ENCODE measurements at places on chromosomes 16 and 17.
A peak's percentile ranks its signal among the peaks of the same experiment; 100 is the strongest.

DNA sequence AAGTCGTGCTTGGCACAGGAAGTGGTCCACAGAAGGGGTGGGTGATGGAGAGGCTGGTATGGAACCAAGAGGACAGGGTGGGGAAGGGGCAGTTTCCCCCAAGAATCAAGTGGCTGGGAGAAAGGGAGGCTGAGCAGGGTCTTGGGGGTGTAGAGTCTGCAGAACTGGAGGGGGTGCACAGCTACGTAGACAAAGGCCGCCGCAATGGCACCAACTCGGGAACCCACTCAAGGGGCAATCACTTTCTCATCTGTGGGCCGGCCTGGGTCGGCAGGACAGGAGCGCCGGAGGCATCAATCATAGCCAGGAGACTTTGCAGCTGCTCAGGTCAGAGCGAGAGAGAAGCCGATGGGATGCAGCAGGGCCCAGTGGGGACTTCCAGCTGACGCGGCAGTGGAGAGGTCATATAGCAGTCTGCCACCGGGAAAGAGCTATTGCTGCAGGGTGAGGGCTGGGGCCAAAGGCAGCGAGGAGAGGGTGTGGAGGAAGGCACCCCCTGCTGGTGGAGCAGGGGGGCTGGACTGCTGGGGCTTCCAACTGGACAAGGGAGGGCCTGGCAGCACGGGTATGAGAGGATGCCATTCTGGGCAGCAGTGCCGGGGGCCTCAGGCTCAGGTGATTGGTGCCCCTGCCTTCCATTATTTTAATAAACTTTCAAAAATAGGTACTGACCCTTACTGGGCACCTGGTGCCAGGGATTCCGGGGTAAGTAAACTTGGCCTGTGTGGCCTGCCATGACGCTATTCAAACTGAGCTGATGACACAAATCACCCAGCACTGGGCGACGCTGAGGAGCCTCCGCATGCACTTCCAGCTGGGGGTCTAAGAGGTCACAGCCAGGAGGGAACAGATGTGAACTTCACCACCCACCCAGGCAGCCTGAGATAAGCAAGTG is 52.5 kb upstream of the MTSS2 start:
- no peak for DNase-seq

GRCh38 chr17:35295686-35296085 is 52.8 kb downstream of the SLFN5 start:
- DNase-seq: no peak

GRCh38 chr16:10242097-10242496 is 59.9 kb upstream of the GRIN2A start:
- no peak for DNase-seq

DNA sequence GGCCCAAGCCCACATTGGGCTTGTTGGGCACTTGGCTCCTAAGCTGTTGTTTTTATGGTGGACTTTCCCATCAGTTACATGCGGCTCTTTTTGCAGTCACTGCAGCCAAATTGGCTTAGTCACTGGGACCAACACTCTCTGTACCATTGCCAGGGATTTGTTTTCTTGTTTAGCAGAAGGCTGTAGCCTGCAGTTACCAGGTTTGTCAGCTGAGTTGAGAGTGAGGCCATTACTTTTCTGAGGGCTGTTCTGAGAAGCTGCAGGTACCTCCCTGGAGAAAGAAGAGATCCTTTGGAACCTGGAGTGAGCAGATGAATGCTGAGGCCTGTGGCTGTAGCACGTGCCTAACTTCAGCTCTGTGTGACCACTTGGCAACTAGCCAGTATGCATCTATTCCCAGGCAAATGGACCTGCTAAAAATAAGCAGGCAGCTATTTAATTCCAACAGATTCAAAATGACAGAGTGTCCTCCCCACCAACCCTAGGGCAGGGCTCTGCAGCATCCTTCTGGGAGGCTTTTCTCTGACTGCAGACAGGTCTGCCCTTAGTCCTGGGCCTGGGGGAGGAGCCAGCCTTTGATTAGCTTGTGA is 12.9 kb downstream of the AKAP1 start:
- DNase-seq: no peak

DNA sequence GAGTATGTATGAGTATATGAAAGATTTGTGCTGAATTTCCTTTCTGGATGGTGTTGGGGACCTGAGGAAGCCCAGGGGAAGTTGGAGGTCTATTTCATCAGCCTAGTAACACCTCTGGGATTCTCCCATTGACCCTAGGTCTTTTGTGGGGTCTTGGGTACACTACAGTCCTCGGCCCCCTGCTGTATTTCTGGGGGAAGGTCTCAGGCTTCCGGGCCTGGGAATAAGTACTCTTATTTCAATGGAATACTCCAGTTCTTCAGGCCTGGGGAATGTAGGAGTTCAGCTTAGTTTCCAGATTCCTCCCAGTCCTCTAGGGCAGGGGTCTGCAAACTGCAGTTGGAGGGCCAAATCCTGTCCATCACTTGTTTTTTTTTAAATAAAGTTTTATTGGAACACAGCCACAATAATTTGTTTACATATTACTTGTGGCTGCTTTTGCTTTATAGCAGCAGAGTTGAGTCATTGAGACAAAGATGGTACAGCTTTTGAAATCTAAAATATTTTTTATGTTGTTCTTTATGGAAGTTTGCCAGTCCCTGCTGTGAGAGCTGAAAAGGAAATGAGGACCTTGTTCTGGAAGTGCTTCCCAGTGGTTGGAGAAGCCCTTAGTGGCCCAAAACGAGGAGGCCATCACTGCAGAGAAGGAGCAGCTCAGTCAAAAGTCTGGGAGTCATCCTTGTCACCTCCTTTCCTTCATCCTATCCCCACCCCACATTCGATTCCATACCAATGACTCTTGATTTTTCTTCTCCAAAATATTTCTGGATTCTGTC is 142.5 kb upstream of the HS3ST2 start:
- DNase-seq: no peak

DNA sequence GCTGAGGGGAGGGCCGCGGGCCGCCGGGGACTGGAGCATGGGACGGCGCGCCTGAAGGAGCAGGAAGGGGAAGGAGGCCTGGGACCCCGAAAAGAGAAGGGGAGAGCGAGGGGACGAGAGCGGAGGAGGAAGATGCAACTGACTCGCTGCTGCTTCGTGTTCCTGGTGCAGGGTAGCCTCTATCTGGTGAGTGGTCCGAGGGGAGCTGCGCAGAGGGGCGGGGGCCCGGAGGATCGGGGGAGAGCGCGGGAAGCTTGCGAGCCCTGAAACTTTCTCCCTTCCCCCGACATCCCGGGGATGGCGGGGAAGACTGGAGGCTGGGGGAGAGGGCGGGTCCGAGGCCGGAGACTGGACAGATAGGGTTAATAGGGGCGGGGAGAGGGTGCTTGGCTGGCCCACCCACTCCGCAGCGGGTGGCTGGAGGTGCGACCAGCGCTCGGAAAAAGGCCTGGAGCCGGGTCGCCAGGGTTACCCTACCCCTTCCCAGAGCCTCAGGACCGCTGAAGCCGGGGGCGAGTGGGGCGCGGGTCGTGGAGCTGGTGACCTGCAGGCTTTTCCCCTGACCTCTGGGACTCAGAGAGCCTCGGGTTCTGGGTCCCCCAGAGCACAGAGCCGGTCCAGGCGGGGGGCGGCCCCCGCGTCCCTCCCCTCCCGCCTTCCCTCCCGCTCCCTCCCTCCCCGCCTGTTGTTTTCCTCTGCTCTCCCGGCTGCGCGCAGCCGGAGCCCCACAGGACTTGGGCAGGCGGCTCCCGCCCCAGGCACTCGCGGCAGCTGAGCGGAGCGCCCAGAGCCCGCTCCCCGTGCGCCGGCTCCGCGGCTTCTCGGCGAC is 631 bp downstream of the NXPH3 start:
- peak; percentile 49 for DNase-seq

GRCh38 chr16:26454102-26454501 is 612.6 kb upstream of the C16orf82 start:
- DNase-seq: no peak

DNA sequence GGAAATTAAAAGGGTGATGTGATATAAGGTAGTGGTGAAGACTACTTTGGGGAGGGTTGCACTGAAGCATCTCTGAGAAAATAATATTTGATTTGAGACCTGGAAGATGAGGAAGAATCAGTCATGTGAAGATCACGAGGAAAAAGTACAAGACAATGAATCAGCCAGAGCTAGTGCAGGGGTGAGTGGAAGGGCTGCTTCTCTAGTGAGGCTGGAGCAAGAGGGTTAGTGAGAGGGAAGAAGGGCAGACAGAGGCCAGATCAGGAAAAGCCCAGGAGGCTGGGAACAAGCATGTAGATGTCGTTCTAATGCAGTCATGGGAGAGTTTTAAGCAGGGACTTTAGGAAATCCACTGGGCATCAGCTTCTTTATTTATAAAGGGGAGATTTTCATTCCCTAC is 504.2 kb upstream of the SALL1 start:
- no peak for DNase-seq

GRCh38 chr16:49353680-49354079 is 19.9 kb upstream of the C16orf78 start:
- DNase-seq: no peak

GRCh38 chr16:78443542-78444364 is 344.3 kb downstream of the WWOX start:
- DNase-seq: no peak

DNA sequence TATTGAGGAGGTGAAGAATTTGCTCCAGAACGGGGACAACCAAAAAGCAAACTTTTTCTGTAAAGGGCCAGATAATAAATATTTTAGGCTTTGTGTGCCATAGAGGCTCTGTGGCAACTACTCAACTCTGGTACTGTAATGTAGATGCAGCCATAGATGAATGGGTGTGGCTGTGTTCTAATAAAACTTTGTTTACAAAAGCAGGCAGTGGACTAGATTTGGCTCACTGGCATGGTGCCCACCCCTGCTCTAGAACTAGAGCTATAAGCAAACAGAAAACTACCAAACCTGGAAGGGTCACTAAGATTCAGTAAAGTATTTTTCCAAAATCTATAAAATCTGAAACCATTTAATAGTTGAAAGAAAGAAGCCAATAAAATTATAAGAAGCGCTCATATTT is 24.6 kb upstream of the SMURF2 start:
- no peak for DNase-seq

GRCh38 chr16:24943471-24943870 is 71.7 kb downstream of the ARHGAP17 start:
- DNase-seq: no peak

DNA sequence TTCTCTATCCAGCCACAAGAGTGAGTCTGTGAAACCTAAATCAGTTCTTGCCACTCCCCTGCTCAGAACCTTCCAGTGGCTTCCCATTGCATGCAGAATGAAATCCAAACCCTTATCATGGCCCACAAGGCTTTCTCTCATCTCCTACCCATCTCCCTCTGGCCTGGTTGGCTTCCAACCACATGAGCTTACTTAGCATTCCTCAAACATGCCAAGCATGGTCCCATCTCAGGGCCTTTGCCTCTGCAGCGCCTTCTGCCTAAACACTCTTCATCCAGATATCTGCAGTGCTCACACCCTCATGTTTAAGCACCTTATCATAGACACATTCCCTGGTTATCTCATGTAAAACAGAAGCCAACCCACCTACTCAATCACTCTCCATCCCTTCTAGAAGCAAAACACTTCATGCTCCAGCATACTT is 15.5 kb downstream of the TK2 start:
- no peak for DNase-seq

DNA sequence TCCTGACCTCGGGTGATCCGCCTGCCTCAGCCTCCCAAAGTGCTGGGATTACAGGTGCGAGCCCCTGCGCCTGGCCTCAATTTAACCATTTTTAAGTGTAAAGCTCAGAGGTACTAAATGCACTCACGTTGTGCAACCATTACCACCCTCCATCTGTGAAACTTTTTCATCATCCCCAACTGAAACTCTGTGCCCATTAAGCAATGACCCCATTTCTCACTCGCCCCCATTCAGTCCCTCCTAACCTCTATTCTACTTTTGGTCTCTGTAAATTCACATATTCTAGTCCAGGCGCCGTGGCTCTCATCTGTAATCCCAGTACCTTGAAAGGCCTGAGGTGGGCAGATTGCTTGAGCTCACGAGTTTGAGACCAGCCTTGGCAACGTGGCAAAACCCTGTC is 8.3 kb upstream of the SPNS3 start:
- DNase-seq: no peak

- no peak for DNase-seq
These were observed 17.6 kb downstream of the LPCAT2 start for GRCh38 chr16:55526441-55526840.

DNA sequence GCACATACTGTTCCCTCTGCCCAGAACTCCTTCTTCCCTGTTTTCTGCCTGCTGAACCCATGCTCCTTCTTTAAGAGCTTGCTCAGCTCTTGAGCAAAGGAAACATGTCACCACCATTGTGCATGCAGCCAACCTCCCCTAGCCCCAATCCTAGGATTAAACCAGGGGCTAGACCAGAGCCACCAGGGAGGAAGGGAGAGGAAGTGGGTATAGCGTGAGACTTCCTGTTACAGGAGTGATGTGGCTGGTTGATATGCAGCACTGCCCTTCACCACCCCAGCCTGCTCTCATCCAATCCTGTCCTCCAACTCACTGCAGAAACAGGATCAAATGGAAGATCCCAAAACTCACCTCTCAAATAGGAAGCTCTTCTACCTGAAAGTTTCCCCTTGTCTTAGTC is 67.1 kb upstream of the CDH5 start:
- no peak for DNase-seq

GRCh38 chr16:85329059-85329812 is 217.0 kb upstream of the CIBAR2 start:
- DNase-seq: no peak

GRCh38 chr17:61805399-61805798 is 57.9 kb downstream of the BRIP1 start:
- no peak for DNase-seq

DNA sequence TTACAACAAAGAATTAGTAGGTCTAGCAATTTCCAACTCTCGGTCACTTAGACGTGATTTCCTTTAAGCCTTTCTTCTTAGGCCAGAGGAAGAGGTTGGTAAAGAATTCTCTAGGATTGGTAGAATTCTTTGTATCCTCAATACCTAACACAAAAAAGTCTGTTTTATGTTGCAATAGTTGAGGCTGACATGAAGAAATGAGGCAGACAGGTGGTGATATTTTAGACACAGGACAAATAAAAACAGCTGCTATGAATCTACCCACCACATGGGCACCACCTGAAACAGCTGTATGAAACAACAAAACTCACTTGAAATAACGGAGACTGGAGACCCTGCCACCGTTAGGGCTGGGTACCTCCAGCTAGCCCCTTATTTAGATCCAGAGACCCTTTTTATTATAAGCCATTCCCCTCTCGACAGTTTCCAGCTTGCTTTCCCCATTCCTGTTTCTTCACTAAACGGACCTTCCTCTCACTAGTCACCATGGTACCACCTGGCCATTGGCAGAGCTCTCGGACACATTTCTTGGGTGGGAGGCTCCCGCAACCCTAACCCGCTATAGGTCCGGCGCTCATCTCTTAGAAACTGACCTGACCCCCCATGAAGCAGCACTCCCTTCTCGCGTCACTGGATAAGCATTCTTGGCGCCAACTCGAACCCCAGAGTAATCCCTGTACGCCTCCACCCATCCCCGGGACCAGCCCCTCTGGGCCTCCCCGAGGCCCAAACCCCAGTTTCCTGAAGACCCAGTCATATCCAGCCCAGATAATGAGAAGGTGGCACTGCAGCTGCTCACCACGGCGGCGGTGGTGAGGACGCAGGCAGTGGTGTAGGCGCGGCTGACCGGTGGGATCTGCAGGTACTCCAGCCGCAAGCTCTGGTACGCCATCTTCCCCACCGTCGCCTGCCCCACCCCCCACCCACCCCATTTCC is at the start of gene DERL2:
TSS of gene DERL2 (minus strand) at position 909 of the 936 bp plus-strand sequence. CDS start at position 892, 17 bp downstream.
- no peak for DNase-seq

Data from muscle of arm (tissue), 14 donors.